GM12891 (cell line): ENCODE measurements at places on chromosomes 3 and 15.

DNA sequence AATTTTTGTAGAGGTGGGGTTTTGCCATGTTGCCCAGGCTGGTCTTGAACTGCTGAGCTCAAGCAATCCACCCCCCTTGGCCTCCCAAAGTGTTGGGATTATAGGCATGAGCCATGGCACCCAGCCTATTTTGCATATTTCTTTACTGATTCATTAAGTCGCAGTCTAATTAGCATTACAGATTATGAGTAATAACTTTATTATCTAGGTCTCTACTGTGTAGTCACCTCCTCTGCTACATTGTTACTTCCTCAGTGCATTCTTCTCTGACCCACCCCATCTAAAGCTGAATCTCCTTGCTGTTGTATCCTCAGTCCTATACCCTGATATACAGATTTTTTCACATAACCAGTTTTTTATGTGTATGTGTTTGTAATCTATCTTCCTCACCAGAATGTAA lies 61.7 kb downstream of the TFDP2 start:
- DNase-seq = no peak

DNA sequence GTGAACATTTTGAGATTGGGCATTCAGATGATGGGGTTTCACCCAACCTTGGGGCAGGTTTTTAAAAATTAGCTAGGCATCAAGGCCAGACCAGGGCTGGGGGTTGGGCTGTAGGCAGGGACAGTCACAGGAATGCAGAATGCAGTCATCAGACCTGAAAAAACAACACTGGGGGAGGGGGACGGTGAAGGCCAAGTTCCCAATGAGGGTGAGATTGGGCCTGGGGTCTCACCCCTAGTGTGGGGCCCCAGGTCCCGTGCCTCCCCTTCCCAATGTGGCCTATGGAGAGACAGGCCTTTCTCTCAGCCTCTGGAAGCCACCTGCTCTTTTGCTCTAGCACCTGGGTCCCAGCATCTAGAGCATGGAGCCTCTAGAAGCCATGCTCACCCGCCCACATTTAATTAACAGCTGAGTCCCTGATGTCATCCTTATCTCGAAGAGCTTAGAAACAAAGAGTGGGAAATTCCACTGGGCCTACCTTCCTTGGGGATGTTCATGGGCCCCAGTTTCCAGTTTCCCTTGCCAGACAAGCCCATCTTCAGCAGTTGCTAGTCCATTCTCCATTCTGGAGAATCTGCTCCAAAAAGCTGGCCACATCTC lies 6.1 kb downstream of the RHO start:
- no peak for DNase-seq

- DNase-seq = no peak
Observed at GRCh38 chr3:14212032-14212431, 33.4 kb downstream of the LSM3 start.

DNA sequence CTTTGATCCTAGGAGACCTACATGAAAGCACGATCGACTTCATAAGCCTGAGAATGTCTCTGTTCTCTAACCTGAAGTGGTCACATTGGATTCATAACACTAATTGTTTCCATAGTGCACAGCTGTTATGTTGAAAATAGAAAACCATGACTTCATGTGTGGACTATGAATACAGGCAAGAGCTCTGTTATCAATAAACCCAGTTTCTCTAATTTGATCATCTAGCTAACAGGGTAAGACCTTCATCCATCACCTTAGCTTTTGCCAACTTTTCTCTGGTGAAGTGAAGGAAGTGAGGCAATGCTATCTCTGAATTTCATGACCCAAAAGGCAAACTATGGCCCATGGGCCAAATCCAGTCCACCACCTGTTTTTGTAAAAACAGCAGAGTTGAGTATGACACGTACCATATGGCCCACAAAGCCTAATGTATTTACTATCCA lies 27.2 kb downstream of the ABI3BP start:
- no peak for DNase-seq
